ENCODE measurements at places on chromosomes 12 and 14. TPM values are rescaled to one million over a fixed set of nuclear protein-coding genes. Genes with fewer than 3 reads are reported as not detected.

Gene PTPRB
- total RNA-seq: not detected

- DNase-seq: no peak
Observed at GRCh38 chr12:16766736-16767135, 160.8 kb upstream of the LMO3 start.

Gene RFX4
- not detected for total RNA-seq

Gene RNF212B
- not detected for total RNA-seq

GRCh38 chr12:4717806-4718205, 2.4 kb upstream of the GALNT8 start:
- DNase-seq: no peak

Gene ASPG
- total RNA-seq: not detected

- DNase-seq: no peak
Observed at GRCh38 chr14:103067231-103067954, 10.0 kb upstream of the CDC42BPB start.
